ENCODE measurements at places on chromosomes 7 and 10.

GRCh38 chr7:101631224-101631714, 2.2 kb upstream of the MYL10 start:
- no peak for DNase-seq

GRCh38 chr7:27150568-27151340, 1.6 kb downstream of the HOXA3 start:
- DNase-seq, result peak; percentile 84

DNA sequence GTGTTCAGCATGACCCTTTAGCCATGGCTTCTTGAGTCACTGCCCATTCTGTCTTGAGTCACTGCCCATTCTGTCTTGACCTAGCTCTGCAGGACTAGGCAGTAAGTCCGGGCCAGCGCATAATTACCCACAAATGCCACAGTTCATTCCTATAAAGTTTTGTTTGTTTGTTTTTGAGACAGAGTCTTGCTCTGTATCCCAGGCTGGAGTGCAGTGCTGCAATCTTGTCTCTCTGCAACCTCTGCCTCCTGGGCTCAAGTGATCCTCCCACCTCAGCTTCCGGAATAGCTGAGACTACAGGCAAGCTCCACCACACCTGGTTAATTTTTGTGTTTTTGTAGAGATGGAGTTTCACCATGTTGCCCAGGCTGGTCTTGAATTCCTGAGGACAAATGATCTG, 32.7 kb upstream of the TARP start:
- DNase-seq, result no peak

DNA sequence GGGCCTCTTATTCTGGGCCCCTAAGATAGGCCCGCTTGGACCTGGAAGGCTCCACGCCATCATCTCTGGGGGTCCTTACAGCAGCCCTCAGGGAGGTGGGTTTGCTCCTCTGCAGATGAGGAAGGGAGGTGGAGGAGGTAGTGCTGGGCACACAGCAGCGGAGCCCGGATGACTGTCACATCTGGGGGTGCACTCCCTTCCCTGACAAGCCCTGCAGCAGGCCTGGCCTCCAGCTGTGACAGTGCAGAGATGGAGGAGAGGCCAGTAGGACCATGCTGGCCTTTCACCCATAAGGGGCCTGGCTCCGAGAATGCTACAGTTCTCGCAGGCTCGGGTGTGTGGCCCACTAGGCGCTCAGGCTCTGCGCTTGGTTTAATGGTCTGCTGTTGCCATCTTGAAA, 9.2 kb downstream of the GDF2 start:
- no peak for DNase-seq

GRCh38 chr7:133423618-133424017, 170.7 kb downstream of the EXOC4 start:
- DNase-seq, result no peak

GRCh38 chr10:7773845-7774801, 13.7 kb downstream of the KIN start:
- no peak for DNase-seq

- no peak for DNase-seq
Observed at GRCh38 chr7:76071316-76072242, 23.7 kb downstream of the MDH2 start.

DNA sequence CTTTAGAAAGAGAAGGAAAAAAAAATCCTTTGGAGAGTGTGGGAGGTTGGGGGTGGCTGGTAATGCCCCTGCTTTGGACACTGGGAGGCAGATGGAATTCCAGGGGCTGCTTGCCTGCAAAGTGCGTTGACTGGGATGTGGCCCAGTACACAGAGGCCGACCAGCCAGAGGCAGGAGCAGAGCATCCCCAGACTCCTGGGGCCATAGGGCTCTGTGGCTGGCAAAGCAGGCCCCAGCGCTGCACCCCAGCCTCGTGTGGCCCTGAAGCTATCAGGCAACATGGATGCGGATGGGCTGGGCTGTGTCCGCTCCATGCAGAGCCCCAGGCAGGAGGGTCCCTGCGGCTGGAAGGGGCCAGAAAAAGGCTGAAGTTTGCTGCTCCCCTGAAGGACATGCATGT, 361.6 kb upstream of the FZD8 start:
- DNase-seq, result no peak

GRCh38 chr10:36423821-36424248, 701.6 kb upstream of the ANKRD30A start:
- DNase-seq, result no peak

DNA sequence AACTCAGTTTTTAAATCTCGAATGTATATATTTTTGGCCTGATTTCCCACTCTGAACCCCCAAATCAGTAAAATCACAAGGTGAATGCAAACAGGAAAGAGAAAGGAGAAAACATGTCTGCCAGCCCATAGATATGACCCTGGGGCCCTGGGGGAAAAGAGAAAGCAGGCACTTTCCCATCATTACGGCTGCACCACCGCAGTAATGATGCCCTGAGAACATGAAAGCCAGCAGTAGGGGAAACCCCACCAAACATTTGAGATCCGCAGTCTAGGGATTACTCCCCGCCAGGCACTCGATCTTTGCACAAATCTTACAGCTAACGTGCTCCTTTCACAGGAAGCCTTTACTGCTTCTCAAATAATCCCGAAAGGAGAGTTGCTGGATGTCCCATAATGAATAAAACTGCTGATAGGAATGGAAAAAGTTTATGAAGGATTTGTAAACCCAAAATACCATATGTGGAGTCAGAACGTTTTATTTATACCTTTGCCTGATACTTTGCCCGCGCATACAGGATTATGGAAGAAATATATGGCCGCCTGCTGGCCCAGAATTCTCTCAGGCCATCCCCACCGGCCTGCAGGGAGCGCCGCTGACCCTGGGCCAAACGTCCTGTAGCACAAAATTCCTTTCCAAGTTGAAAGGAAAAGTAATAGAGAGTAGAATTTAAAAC, 180.0 kb upstream of the INHBA start:
- no peak for DNase-seq

GRCh38 chr7:121479466-121479865, 83.4 kb upstream of the FAM3C start:
- DNase-seq, result no peak

DNA sequence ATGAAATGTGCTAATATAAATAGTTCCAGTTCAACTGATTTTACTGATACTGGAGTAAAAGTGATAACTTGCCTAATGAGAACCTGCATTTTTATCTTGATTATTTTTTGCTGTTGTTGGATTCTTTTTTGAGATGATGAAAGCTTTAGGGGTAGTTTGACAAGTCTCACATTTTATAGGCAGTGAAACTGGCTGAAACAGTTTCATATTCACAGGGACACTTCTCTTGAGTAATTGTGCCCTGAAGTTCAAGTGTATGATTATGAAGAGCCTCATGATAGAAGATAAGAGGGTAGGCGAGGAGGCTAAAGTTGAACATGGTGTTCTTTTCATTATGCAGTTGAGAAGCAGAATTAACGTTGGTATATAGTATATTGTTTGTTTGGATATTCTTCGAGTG, 5.1 kb downstream of the AUTS2 start:
- no peak for DNase-seq

DNA sequence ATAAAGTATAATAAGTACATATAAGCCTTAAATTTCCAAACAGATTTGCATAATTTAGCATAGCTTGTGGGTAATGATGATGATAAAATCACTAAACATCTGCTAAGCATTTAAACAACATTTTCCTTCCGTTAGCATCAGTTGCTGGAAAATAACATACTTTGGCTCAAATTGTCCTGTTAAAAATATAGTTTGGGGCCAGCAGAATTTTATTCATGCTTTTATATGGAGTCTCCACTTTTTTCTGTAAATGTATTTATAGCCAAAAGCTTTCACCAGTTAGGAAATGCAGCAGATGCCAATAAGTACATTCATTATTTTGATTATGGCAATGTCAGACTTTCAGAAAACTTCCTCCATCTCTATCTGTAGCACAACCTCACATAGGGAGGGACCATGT, 107.2 kb downstream of the CNTNAP2 start:
- DNase-seq, result no peak

Measured in psoas muscle (tissue), 8 donors.